ENCODE measurements at places on chromosomes 1 and 21. TPM values are rescaled to one million over a fixed set of nuclear protein-coding genes. Genes with fewer than 3 reads are reported as not detected.

Gene OR2T2
- polyA plus RNA-seq = not detected

Gene GUCA2A
- not detected for polyA plus RNA-seq

Gene LRRC71
- polyA plus RNA-seq = 0.75 TPM

Gene FMO3
- polyA plus RNA-seq = 0.45 TPM

Gene C1orf115
- polyA plus RNA-seq = 3.8 TPM

Gene CFHR4
- polyA plus RNA-seq = not detected

Gene LCE1C
- polyA plus RNA-seq = not detected

GRCh38 chr1:101190441-101190840, 46.4 kb upstream of the S1PR1 start:
- DNase-seq = peak; percentile 52

GRCh38 chr21:46212721-46213484, 15.7 kb downstream of the LSS start:
- no peak for DNase-seq

DNA sequence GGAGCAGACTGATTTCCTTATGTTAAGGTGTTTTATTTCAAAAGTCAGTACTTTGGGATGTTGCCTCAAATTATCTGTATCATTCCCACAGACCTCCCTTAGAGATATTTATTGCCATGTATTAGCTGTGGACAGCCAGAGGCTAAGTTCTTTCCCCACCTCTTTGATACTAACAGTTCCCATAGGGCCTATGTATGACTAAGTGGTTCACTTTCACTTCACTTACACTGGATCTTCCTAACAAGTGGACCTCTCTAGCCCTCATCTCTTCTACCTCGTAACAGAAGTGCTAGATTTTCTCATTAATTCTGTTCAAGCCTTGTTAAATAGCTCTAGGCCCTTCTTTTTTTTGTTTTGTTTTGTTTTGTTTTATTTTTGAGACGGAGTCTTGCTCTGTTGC, 6.2 kb downstream of the TRAF5 start:
- no peak for DNase-seq

- no peak for DNase-seq
These were observed 1.4 kb downstream of the CFAP45 start for GRCh38 chr1:159898527-159898926.

DNA sequence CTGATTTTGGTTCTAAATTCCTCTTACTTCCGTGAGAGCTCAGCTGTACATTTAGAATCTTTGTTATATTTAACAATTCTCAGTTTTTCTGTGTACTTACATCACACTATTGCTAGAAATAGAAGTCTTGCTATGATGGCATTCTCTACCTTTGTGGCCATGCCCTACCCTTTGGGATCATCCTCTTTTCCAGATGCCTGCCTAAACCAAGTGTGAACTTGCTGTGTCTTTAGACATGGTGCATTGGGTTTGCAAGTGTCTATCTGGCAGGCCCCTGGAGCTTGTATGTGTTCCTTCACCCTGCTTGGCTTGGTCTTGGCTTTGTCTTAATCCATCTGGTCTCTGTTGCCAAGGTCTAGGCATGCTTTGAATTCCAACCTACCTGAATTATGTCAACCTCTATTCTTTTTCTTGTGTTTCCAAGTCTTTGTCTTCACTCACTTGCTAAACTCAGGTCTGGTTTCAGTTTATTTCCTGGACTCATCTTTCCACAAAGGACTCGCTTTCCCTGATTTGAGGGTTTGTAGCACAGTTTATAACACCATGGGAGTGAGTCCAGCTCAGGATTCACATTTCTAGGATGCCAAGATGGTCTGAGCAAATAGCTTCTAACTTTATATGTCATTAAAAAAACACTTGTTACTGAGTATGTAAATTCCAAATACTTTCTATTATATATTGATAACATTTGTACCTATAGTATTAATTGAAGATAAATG, 20.6 kb upstream of the APOBEC4 start:
- no peak for DNase-seq

GRCh38 chr21:42931560-42932235, 6.3 kb upstream of the ERVH48-1 start:
- no peak for DNase-seq

DNA sequence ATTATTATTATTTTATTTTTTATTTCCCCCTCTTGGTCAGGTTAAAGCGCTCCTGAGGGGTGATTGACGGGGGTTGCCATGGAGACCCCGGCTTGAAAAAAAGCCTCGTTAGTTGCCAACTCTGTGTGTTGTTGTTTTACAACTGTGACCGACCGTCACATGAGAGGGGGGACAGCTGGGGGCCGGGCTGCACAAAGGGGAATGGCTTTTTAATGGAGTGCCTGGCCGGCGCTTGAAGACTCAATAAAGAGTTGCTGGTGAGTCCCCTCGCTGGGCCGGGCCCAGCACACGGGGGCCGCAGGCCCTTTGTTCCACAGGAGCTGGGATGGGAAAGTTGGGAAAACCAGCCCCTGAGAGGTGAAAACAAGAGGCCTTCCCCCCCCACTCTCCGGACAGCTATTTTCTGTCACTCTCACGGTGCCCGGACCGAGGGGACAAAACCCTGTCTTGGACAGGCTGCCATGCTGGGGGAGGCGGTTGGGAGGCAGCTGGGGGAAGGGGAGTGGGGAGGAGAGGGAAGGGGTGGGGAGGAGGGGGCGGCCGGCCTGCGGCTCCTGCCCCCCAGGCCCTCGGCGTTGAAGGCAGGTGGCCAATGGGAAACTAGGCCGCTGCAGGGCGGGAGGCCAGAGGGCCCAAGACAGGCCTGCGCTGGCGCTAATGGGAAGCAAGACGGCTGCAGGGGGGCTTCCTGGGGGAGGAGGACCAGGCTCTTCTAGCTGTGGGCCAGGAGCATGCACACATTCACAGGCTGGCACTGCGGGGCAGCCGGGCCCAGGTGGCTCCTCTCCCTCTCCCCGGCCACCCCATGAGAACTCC, 67.6 kb downstream of the CASZ1 start:
- DNase-seq = no peak

GRCh38 chr1:924656-925560, 1.2 kb downstream of the SAMD11 start:
- no peak for DNase-seq

GRCh38 chr1:7252411-7253117, 467.3 kb downstream of the CAMTA1 start:
- no peak for DNase-seq

DNA sequence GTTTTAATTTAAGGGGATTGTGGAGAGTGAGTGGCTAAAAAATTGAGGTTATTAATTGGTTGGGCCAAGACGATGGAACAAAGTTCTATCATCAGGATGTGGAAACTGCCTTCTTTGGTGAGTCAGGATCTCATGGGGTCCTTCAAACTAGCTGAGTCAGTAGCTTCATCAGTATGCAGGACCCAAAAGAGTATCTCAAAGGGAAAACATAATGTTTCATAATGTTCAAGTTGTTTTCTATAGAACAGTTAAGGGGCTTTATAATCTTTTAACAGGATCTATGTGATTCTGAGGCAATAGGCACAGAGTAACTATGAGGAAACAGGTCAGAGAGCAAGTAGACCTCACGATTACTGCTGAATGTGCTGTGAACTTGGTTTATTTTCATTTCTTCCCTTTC, 3.2 kb upstream of the OLFML2B start:
- no peak for DNase-seq

DNA sequence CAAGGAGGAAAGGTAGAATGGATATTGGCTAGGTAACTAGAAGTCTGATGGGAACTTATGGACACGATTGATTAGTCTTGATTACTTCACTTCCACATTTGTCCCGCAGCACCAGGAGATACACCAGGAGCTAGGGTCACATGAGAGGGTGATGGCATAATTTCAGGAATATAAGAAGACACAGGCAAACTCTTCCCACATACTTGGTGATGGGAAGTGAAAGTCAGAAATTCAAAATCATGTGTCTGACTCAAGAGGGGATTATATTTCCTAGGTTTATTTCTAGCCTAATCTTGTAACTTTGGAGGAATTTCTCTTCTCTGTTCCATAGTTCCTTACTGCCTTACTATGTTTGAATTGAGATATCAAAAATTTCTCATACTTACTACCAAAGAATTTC, 185.0 kb downstream of the PBX1 start:
- DNase-seq = no peak

DNA sequence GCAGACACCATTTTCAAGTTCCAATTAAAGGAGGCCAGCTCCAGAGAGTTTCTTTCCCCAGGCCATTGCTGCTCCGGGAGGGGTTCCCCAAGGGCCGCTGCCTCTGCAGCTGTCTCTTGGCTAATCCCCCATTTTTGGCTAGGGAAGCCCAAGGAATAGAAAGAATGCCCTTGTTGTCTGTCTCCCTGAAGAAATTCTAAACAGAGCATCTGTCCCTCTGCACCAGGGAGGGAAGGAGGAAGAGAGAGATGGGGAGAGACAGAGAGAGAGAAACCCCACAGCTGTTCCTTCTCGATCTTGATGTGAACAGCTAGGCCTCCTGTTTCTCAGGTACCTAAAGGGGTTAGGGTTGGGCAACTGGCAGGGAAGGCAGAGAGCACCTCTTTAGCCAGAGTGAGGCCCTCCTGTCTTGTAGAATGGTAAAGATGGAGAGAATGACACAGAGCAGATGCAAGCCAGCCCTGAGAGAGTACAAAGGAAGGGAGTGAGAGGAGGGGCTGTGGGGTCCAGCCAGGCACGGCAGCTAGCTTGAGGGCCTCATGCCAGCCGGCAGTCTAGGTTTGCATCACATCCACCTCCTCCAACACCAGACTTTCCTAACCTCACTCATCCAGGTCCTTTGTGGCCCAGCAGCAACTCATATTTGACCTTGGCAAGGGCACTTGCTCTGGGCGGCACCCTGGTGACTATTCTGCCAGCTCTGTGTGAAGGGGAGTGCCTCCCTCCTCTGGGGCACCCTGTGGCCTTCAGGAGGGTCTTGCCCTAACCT, 13.1 kb downstream of the OPTC start:
- no peak for DNase-seq

- no peak for DNase-seq
These were observed 576.6 kb downstream of the ADGRL2 start for GRCh38 chr1:82377201-82377884.

- DNase-seq = no peak
These were observed 27.1 kb downstream of the ACTA1 start for GRCh38 chr1:229406798-229407197.

- no peak for DNase-seq
These were observed 1232.0 kb downstream of the KCNT2 start for GRCh38 chr1:195376190-195376589.

GRCh38 chr1:1000357-1001056, 610 bp upstream of the HES4 start:
- no peak for DNase-seq

DNA sequence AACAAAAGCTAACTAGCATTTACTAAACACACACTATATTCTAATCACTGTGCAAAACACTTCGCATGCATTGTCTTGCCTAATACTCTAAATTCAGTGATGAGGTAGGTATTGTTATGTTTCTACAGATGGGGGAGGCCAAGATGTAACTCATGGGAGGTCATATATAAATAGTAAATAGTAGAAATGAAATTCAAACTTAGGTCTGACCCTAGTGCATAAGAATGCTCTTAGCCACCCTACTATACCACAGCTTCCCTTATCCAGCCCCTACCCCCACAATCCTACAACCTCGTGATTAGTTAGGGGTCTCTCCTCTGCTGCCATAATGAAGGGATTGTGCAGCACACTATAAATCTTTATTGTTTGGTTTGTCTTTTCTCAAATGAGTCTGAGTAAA, 3.3 kb downstream of the PFDN2 start:
- DNase-seq = no peak

DNA sequence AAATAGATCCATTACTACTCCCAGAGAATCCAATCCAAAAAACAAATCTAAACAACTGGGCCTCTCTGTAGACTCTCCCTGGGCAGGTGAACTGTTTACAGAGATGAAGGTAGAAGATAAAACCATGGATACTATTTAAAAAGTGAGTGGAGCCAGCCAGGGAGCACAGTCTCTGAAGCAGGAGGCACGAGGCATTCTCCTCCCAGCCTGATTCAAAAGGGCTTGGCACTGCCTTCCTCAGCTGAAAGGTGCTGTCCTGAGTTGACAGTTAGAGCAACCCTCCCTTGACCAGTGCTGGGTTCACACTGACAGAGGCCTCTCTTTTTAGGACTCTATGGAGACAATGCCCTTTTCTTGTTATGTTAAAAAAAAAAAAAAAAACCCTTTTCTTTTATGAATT, 36.8 kb downstream of the HENMT1 start:
- no peak for DNase-seq

- DNase-seq = no peak
These were observed 3.1 kb downstream of the RNF207 start for GRCh38 chr1:6208723-6209660.

DNA sequence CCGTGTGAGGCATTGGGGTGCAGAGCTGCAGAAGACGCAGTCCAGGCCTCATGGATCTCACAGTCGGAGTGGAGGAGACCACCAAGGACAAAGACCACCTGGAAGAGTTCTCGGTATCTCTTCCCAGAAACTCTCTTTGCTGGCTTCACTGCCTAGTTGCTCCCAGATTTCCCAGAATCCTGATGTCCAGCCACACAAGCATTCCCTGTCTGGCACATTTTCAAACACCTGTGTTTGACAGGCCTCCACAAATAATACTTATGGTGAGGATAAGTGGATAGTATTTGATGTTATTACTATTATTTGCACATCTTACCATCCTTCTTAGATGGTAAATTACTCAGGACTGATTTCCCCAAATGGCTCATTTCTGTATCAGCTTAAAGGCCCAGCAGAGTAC, 27.7 kb upstream of the KANK4 start:
- no peak for DNase-seq

DNA sequence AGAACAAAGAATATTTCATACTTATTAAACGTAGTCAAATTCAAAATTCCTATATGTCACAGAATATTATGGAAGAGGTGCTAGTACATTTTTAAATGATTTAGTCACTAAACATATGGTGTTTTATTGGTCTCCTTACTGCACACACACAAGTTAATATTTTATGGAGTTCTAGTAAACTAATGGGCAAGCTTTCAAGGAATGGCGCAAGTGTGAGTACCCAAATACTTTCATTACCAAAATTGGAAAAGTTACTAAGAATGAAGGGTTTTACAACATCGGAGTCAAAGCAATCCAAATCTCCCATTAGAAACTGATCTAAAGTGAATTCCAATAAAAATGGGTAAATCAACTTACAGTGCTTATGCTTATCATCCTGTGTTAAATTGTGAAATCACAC, 921.9 kb downstream of the ADGRL2 start:
- peak; percentile 17 for DNase-seq

GRCh38 chr1:38476111-38476849, 383.3 kb downstream of the RRAGC start:
- no peak for DNase-seq

DNA sequence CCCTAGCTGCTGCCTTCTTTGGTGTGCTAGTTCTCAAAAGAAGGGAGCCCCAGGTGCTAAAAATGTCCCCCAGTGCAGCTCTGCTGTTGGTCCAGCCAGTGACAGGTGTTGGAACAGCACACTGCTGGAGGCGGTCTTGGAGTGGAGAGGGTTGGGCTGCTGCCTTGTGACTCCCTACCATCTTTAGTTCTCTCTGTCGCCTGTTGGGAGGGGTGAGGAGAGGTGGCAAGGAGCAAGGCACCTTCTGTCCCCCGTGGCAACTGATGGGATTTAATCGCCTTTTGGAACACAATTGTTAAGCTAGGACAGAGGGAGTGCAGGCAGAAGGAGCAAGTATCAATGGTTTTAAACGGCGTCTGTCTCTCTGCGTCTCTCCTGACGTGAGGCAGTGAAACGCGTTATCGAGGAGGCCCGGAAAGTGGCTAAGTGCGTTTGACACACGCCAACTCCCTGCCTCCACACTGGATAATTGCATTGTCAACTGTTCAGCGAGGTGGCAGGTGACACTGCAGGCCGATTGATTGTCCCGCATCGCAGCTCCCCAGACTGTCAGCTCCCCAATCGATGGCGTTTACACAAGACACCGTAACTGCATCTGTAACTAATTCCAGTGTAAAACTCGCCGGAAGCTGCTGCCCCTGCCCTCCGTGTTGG, 34.0 kb downstream of the TMEM53 start:
- DNase-seq = no peak
